ENCODE measurements at places on chromosomes 4 and X.

DNA sequence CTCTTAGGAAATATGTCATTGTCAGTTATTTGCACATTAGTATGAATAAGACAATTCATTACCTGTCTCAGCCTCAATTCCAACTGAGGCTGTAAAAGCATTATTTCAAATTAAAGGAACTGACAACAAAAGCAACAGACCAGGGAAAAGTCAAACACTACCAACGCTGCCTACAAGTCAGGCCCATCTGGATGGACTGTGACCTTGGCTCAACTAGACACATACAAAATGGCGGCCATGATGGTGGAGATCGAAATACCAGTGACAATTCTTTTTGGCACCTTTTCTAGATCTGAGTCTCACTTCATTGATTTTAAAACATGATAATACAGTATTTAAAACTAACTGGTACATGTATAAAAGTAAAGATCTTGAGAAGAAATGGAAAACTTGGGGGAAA is 160.7 kb downstream of the DHX15 start:
- no peak for DNase-seq

DNA sequence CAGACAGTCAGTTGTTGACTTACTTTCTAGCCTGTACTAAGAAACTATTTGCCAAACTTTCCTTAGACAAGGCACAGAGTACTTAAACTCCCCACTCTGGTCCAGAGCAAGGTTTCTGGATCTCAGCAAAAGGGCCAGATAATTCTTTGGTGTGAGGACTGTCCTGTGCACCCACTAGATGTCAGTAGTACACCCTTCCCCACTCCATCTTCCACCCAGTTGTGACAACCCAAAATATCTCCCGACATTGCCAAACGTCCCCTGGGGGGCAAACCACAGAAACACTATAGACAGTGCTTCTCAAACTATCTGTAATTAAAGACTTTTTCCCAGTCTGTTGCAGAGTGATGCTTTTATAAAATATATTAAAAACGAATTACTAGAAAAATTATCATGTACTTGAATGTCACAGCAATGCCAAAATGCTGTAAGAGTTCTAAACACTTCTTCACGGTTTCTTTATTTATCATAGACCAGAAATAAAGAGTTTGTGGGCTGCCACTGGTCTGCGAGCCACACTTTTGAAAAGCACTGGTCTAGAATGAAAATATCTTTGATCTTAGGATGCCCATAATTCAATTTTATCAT is 203.5 kb downstream of the PRDM5 start:
- no peak for DNase-seq

- DNase-seq: no peak
Measured at GRCh38 chrX:140918398-140919038, 83.9 kb upstream of the SPANXB1 start.

GRCh38 chr4:185352741-185353140 is 43.0 kb downstream of the LRP2BP start:
- no peak for DNase-seq

DNA sequence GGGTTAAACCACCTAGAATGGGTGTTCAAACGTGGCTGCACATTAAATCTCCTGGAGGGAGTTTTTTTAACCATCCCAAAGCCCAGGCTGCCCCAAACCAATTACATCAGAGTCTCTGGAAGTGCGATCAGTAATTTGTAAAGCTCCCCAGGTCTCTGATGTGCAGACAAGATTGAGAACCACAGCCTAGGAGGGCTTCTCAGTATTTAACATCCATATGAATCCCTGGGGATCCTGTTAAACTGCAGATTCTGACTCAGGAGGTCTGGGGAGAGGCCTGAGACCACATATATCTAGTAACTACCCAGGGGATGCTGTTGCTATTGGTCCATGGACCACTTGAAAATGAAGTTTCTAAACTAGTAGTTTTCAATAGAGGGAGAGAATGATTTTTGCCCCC is 42.6 kb downstream of the SMPX start:
- no peak for DNase-seq

DNA sequence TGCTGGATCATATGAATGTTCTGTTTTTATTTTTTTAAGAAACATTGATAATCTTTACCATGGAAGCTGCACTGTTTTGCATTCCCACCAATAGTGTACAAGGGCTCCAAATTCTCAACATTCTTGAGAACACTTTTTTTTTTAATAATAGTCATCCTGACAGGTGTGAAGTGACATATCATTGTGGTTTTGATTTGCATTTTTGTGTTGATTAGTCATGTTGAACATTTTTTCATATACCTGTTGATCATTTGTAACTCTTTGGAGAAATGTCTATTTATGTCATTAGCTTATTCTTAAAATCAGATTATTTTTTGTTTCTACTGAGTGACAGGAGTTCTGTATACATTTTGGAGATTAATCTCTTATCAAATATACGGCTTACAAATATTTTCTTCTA is 408.5 kb downstream of the GLUD2 start:
- no peak for DNase-seq

- DNase-seq: no peak
Measured at GRCh38 chr4:63983224-63983623, 426.0 kb downstream of the TECRL start.

- DNase-seq: no peak
Measured at GRCh38 chr4:145820407-145820806, 118.2 kb downstream of the ZNF827 start.

DNA sequence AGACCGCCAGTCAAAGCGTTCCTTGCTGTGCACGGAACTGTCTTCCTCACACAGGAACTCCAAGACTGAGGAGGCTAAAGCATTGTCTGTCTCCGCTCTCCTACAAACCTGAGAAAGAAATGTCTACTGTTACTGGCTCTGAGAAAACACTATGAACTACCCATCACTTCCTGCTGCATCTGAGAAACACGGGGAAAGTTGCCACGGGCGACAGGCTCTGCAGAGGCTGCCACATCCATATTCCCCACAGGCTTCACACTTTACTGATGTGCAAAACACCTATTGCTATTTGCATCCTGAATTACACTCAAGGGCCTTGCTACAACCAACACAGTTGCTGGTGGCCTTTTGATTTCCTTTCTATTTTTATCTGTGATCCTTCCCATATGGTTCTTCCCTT is 59.0 kb downstream of the AFAP1 start:
- no peak for DNase-seq

DNA sequence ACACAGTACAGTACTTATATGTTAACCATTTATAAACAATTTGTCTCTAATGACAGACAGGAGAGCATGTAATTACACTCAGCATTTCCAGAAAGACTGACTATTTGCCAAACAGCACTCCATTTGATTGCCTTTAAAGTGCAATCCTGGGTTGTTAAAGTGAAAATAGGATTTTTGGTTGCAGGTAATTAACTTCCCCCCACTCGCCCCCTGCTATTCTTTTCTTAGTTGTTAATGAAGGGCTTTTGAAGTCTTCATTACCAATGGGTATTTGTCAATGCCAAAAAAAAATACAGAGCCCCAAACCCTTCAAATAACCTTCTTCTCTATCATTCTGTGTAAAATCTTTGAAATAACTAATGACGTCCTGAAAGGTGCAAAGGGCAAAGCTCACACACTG is 825.6 kb downstream of the STPG2 start:
- DNase-seq: no peak

GRCh38 chr4:59387759-59388758 is 1812.1 kb upstream of the ADGRL3 start:
- DNase-seq: no peak

All from stimulated activated CD8-positive, alpha-beta memory T cell treated with anti-CD3 and anti-CD28 coated beads, Interleukin-4, amount 100 ng/mL, for 1 hour (primary cell).